Smooth muscle cell of trachea (primary cell): ENCODE measurements at places on chromosomes 16 and 17. TPM values are rescaled to one million over a fixed set of nuclear protein-coding genes. Genes with fewer than 3 reads are reported as not detected.

Gene RSKR
- 5.1 and 5.8 TPM in 2 replicates for total RNA-seq

Gene GRAPL
- 0.15 and 0.66 TPM in 2 replicates for total RNA-seq

Gene PIK3R6
- total RNA-seq: not detected in 2 replicates

Gene ITGAD
- total RNA-seq: not detected in 2 replicates

Gene NDEL1
- 47.8 and 55.9 TPM in 2 replicates for total RNA-seq

Gene CSH2
- not detected in 2 replicates for total RNA-seq

Gene LGALS9B
- total RNA-seq: not detected in 2 replicates

Gene OTOP3
- not detected in 2 replicates for total RNA-seq

Gene ADAD2
- not detected in 2 replicates for total RNA-seq

Gene CYB5B
- total RNA-seq: 54.1 and 94.8 TPM in 2 replicates

Gene FAM117A
- 3.5 and 4.6 TPM in 2 replicates for total RNA-seq

Gene NKD1
- total RNA-seq: under 0.01 TPM in 2 replicates

Gene PYCARD
- 120 and 136 TPM in 2 replicates for total RNA-seq

Gene TLCD2
- 4.9 and 6.8 TPM in 2 replicates for total RNA-seq

Gene CREBBP
- 26.1 and 37.7 TPM in 2 replicates for total RNA-seq

Gene HS3ST3A1
- 21.4 and 24.1 TPM in 2 replicates for total RNA-seq

Gene TPSD1
- total RNA-seq: not detected in 2 replicates

Gene SLC9A5
- 1.3 and 2.3 TPM in 2 replicates for total RNA-seq

Gene SULT1A2
- 0.15 TPM in 1 of 2 replicates, not detected in the other for total RNA-seq

Gene KRTAP2-2
- total RNA-seq: not detected in 2 replicates

Gene CAVIN1
- total RNA-seq: 586 and 703 TPM in 2 replicates

Gene BEAN1
- not detected in 2 replicates for total RNA-seq

Gene SMARCE1
- 82.4 and 89.9 TPM in 2 replicates for total RNA-seq

Gene TAOK2
- 59.2 and 87.8 TPM in 2 replicates for total RNA-seq

Gene VASN
- total RNA-seq: 122 and 273 TPM in 2 replicates

Gene TBC1D3K
- total RNA-seq: not detected in 2 replicates

Gene ABCA9
- 18.7 and 23.3 TPM in 2 replicates for total RNA-seq

Gene TBC1D3B
- total RNA-seq: 1.5 and 3.6 TPM in 2 replicates

Gene OR2C1
- total RNA-seq: 0.83 TPM in 1 of 2 replicates, not detected in the other

Gene C17orf75
- total RNA-seq: 12.6 and 21.8 TPM in 2 replicates

Gene STAT5A
- total RNA-seq: 23.0 and 67.6 TPM in 2 replicates

Gene C1QTNF8
- total RNA-seq: not detected in 2 replicates

Gene DHRS7C
- not detected in 2 replicates for total RNA-seq

Gene PROCA1
- total RNA-seq: 1.9 and 3.1 TPM in 2 replicates
